ENCODE measurements at places on chromosomes 5 and 9. TPM values are rescaled to one million over a fixed set of nuclear protein-coding genes. Genes with fewer than 3 reads are reported as not detected.
A peak's percentile ranks its signal among the peaks of the same experiment; 100 is the strongest.

DNA sequence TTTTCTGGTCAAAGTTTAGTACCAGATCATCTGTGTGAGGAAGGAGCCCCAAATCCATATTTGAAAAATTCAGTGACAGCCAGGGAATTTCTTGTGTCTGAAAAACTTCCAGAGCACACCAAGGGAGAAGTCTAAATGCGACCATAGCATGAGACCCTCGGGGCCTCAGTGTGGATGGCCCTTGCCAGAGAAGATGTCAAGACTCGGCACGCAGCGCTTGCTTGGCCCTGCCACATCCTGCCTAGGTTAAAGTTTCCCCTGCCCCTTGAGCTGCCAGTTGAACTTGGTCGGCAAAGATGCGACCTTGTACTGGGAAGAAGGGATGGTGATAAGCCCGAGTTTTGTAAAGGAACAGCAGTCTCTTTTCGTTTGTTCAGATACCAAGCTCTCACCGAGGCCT, 65.8 kb downstream of the IL31RA start:
- no peak overlapping the region for H3K27ac ChIP-seq
- no peak overlapping the region for H3K4me3 ChIP-seq
- no peaks in the 10 kb centered on the region for H3K36me3 ChIP-seq
- DNase-seq = no peak

GRCh38 chr5:111735583-111736270, 21.3 kb downstream of the NREP start:
- H3K27me3 ChIP-seq = no peaks in the 10 kb centered on the region
- H3K36me3 ChIP-seq = no peaks in the 10 kb centered on the region
- H3K4me3 ChIP-seq = no peak overlapping the region
- peaks cover 10% of the 10 kb centered on the region for H3K4me1 ChIP-seq
- H3K27ac ChIP-seq = no peak overlapping the region

DNA sequence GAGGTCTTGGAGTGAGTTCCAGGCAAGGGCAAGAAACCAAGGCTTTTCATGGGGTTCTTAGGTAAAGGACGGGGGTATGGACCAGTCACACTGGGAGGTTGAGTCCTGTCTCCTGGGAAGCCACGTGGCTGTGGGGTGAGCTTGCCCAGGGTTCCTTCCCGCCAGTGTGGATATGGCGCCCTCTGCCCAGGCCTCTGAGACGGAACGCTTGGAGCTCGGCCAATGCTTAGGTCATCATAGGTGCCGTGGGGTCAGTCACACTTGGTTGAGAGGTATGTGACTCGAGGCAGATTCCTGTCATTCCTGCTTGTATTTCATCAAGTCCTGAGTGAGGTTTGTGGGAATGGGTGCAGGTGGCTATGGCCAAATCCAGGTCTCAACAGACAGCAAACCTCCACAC, 46.2 kb downstream of the TENT4A start:
- H3K27me3 ChIP-seq = no peaks in the 10 kb centered on the region
- DNase-seq = no peak
- H3K4me3 ChIP-seq = no peak overlapping the region
- no peak overlapping the region for H3K27ac ChIP-seq
- peaks cover 13% of the 10 kb centered on the region for H3K36me3 ChIP-seq
- no peaks in the 10 kb centered on the region for H3K4me1 ChIP-seq

DNA sequence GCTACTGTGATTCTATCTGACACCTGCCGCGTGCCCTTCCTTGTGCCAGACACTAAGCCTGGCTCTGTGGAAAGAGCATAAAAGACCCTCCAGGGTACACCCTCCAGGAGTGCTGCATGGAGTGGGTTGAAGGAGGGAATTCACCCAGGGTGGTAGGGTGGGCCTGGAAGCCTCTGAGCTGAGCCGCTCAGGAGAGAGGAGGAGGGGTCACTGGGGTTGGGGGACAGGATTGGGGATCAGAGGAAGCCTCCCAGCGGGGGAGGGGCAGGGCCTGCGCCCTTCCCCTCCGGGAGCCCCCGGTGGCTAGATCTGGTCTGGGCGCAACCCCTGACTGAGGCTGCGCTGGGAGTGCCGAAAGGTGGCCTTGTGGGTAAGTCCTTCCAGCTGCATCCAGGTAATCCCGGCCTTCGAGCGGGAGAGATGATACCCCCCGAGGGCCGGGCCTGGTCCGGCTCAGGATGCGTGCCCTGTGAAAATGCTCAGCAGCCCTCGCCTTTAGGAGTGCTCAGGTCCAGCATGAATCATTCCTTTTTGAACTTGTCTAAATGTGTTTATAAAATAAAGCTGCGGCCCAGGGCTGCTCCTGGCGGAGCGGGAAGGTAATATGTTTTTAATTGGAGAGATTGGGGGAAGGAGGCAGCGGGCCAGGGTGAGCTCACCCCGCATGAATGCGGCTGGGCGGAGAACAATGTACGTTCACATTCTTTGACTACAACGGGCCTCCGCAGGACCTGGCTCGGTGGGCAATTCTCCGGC, 118.1 kb upstream of the SMIM23 start:
- no peak for DNase-seq
- H3K4me3 ChIP-seq = no peak overlapping the region
- H3K4me1 ChIP-seq = no peaks in the 10 kb centered on the region
- no peaks in the 10 kb centered on the region for H3K27me3 ChIP-seq
- H3K27ac ChIP-seq = no peak overlapping the region

TAS2R1 gene
- not detected for total RNA-seq

PRRX2 gene
- 0.34 TPM for total RNA-seq

DNA sequence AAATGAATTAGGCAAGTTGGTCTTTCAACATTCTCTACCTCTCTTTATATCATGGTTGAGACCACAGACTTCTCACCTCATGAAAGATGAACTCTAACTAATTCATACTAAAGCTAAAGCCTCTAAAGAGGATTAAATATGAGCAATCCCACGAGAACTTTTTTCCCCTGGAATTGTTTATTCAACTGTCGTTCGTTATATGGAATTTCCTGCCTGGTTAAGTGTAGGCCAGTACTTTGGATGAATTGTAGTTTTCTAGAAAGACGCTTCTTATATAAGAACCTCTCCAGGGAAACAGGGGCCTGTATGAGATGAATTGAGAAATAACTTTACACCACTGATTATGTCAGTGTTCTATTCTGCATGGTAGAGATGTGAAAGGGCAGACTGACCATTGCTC, 42.9 kb downstream of the PDCD1LG2 start:
- no peak for DNase-seq
- no peaks in the 10 kb centered on the region for H3K36me3 ChIP-seq
- H3K27ac ChIP-seq = no peak overlapping the region
- no peaks in the 10 kb centered on the region for H3K4me1 ChIP-seq
- H3K4me3 ChIP-seq = no peak overlapping the region
- H3K27me3 ChIP-seq = no peaks in the 10 kb centered on the region

NAA35 gene
- 10.3 TPM for total RNA-seq

GRCh38 chr5:35651002-35651756, 33.5 kb downstream of the SPEF2 start:
- H3K4me1 ChIP-seq = no peaks in the 10 kb centered on the region
- H3K27me3 ChIP-seq = no peaks in the 10 kb centered on the region
- no peaks in the 10 kb centered on the region for H3K36me3 ChIP-seq
- no peak overlapping the region for H3K4me3 ChIP-seq

PFN3 gene
- not detected for total RNA-seq

CARTPT gene
- not detected for total RNA-seq

GRCh38 chr9:87665505-87665904, 60.4 kb upstream of the CTSL start:
- H3K27me3 ChIP-seq = no peaks in the 10 kb centered on the region
- no peak for DNase-seq
- no peaks in the 10 kb centered on the region for H3K4me1 ChIP-seq

GRCh38 chr5:38265546-38266179, 7.3 kb downstream of the EGFLAM start:
- H3K4me1 ChIP-seq = no peaks in the 10 kb centered on the region
- no peak overlapping the region for H3K4me3 ChIP-seq
- H3K27me3 ChIP-seq = no peaks in the 10 kb centered on the region
- DNase-seq = peak; percentile 76
- H3K36me3 ChIP-seq = no peaks in the 10 kb centered on the region

SGCD gene
- 0.87 TPM for total RNA-seq

GRCh38 chr9:36400332-36401163, 479 bp upstream of the RNF38 start:
- H3K36me3 ChIP-seq = no peaks in the 10 kb centered on the region
- H3K27me3 ChIP-seq = no peaks in the 10 kb centered on the region
- H3K4me3 ChIP-seq = peak overlapping the region; percentile 62

- no peaks in the 10 kb centered on the region for H3K4me1 ChIP-seq
- no peaks in the 10 kb centered on the region for H3K27me3 ChIP-seq
- no peaks in the 10 kb centered on the region for H3K36me3 ChIP-seq
- H3K4me3 ChIP-seq = no peak overlapping the region
- no peak for DNase-seq
Measured at GRCh38 chr5:173638126-173639040, 21.9 kb upstream of the BOD1 start.

GRCh38 chr5:107855171-107855570, 184.4 kb upstream of the EFNA5 start:
- H3K4me3 ChIP-seq = no peak overlapping the region
- DNase-seq = no peak
- no peaks in the 10 kb centered on the region for H3K4me1 ChIP-seq
- H3K36me3 ChIP-seq = no peaks in the 10 kb centered on the region
- no peak overlapping the region for H3K27ac ChIP-seq

FBP1 gene
- total RNA-seq = 30.8 TPM

- H3K4me3 ChIP-seq = no peak overlapping the region
- H3K4me1 ChIP-seq = peaks cover 5% of the 10 kb centered on the region
- H3K27me3 ChIP-seq = no peaks in the 10 kb centered on the region
- H3K36me3 ChIP-seq = peaks cover 25% of the 10 kb centered on the region
Measured at GRCh38 chr9:37433867-37434371, 11.4 kb downstream of the GRHPR start.

DNA sequence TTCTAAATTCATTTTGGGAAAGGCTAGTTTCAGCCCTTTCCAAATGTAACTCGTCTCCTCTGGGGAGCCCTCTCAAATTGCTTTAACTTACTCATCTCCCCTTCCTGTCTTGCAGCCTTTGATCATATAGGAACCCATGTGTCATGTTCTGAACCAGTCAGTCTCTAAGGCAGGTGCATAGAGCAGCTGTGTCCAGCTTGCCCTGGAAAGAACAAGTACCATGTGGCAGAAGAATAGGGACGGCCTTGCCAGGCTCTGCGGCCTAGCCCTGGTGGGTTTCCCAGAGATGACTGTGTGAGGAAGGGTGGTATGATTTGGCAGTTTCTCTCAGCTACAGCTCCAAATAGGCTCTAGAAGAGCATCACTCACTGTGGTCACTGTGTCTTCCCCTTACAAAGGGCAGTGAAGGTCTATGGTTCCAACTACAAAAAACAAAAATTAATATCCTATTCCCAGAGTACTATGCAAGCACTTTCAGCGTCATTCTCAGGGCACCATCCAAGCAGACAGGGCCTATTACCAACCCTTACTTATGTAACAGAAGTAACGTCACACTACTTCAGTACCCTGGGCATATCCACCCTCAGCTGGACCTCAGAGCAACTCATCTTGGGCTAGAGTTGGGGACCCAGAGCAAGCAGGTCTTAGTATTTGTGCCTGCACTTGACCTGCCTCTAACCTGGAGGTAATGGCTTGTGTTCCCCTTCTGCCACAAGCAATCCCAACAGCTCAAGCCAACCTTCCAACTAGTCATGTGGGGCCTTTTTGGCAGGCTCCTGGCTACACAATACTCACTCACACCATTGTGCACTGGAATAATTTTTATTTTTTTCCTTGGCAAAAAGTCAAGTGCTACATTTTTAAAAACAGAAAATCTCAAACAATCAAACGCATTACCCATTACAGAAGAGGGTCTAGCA, 37.2 kb upstream of the UBAP2 start:
- DNase-seq = no peak
- H3K4me1 ChIP-seq = no peaks in the 10 kb centered on the region
- H3K36me3 ChIP-seq = peaks cover 34% of the 10 kb centered on the region
- no peaks in the 10 kb centered on the region for H3K27me3 ChIP-seq

RELL2 gene
- 2.2 TPM for total RNA-seq

- DNase-seq = no peak
- no peak overlapping the region for H3K27ac ChIP-seq
- H3K4me1 ChIP-seq = no peaks in the 10 kb centered on the region
- no peaks in the 10 kb centered on the region for H3K27me3 ChIP-seq
- no peak overlapping the region for H3K4me3 ChIP-seq
Measured at GRCh38 chr9:16203729-16204573, 651.1 kb downstream of the CCDC171 start.

- peak; percentile 71 for DNase-seq
- no peaks in the 10 kb centered on the region for H3K27me3 ChIP-seq
- H3K36me3 ChIP-seq = no peaks in the 10 kb centered on the region
- peak overlapping the region; percentile 61 for H3K4me3 ChIP-seq
- peak overlapping the region; percentile 54 for H3K27ac ChIP-seq
Measured at GRCh38 chr5:55232271-55232984, 980 bp downstream of the CCNO start.

GRCh38 chr5:12911156-12911555, 1006.9 kb upstream of the CTNND2 start:
- no peak overlapping the region for H3K27ac ChIP-seq
- no peak for DNase-seq
- H3K4me1 ChIP-seq = no peaks in the 10 kb centered on the region
- H3K27me3 ChIP-seq = no peaks in the 10 kb centered on the region

DNA sequence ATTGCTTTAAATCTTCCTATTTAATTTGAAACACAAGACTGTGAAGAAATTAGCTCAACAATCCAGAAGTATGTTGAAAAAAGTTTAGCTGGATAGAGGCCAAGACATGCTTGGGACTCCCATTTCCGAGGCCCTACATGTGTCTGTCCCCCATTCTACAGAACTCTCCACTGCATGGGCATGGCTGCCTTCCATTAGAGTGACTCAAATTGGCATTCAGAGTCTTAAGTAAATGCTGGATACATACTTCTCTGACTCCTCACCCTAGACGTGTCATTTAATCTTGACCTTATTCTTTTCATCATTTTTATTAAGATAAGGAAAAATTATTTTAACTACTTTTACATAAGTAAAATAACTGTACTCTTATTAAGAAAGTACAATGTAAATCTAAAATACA, 530.4 kb upstream of the CDH9 start:
- no peaks in the 10 kb centered on the region for H3K4me1 ChIP-seq
- no peak overlapping the region for H3K27ac ChIP-seq
- H3K36me3 ChIP-seq = no peaks in the 10 kb centered on the region
- no peaks in the 10 kb centered on the region for H3K27me3 ChIP-seq

- no peak overlapping the region for H3K27ac ChIP-seq
- DNase-seq = no peak
- no peak overlapping the region for H3K4me3 ChIP-seq
- no peaks in the 10 kb centered on the region for H3K36me3 ChIP-seq
Measured at GRCh38 chr9:116313638-116314037, 160.0 kb downstream of the PAPPA start.

GRCh38 chr9:125536776-125537175, 170.2 kb downstream of the MAPKAP1 start:
- no peak overlapping the region for H3K4me3 ChIP-seq
- H3K36me3 ChIP-seq = no peaks in the 10 kb centered on the region
- peaks cover 16% of the 10 kb centered on the region for H3K4me1 ChIP-seq
- peak overlapping the region; percentile 52 for H3K27ac ChIP-seq
- H3K27me3 ChIP-seq = no peaks in the 10 kb centered on the region

MCTP1 gene
- 2.4 TPM for total RNA-seq

ARHGEF37 gene
- total RNA-seq = 9.6 TPM

GRCh38 chr5:176697934-176698538, 50.8 kb downstream of the TSPAN17 start:
- H3K4me1 ChIP-seq = no peaks in the 10 kb centered on the region
- H3K36me3 ChIP-seq = no peaks in the 10 kb centered on the region
- no peak for DNase-seq
- H3K4me3 ChIP-seq = no peak overlapping the region

GTF3C5 gene
- 18.9 TPM for total RNA-seq

OR1Q1 gene
- not detected for total RNA-seq
